Stimulated activated CD4-positive, alpha-beta T cell treated with anti-CD3 and anti-CD28 coated beads, Interleukin-15, amount 100 ng/mL, for 1 hour (primary cell): ENCODE measurements at places on chromosomes 12 and 14.

DNA sequence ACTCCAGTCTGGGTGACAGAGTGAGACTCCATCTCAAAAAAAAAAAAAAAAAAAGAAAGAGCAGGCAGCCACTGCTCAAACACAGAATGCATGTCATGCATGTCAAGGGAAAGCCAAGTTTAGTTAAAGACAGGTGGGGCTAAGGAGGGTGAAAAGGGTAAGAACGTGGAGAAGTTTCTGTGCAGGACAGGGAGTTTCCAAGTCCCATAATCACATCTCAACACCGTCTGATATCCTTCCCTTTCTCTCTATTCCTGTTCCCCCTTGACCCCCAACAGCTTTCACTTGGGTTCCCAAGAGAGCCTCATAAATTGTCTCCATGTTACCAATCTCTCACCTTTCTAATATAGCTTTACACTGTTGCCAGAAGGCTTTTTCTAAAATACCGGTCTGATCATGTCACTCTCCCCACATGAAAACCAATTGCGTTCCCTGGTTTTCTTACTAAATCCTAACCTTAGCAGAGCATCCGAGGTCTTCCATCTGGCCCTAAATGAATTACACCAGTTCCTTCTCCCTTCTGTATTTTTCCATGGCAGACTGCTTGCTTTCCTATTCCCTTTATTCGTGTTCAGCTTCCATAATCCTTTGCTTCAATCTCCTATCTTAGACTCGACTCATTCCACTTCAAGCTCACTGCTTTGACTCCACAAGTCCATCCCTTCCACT is 37.0 kb downstream of the LIMA1 start:
- no peak for DNase-seq

DNA sequence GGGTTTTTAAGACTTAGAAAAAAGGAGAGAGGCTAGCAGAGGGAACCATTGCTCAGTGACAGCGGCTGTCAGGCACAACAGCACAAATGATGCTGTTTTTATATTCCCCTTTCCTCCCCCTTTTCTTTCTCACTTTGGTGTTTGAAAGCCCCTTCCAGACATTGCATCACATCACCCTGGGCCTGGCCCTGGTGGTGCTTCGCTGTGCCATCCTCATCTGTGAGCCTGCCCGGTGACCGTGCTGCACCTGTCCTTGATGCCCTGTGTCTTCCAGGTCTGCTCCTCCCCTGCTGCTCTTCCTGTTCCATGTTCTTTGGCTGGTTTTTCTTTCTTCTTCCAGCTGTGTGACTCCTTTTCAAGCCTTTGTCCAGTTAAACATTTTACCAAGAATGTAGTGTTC is 24.8 kb downstream of the KLC1 start:
- DNase-seq: no peak

DNA sequence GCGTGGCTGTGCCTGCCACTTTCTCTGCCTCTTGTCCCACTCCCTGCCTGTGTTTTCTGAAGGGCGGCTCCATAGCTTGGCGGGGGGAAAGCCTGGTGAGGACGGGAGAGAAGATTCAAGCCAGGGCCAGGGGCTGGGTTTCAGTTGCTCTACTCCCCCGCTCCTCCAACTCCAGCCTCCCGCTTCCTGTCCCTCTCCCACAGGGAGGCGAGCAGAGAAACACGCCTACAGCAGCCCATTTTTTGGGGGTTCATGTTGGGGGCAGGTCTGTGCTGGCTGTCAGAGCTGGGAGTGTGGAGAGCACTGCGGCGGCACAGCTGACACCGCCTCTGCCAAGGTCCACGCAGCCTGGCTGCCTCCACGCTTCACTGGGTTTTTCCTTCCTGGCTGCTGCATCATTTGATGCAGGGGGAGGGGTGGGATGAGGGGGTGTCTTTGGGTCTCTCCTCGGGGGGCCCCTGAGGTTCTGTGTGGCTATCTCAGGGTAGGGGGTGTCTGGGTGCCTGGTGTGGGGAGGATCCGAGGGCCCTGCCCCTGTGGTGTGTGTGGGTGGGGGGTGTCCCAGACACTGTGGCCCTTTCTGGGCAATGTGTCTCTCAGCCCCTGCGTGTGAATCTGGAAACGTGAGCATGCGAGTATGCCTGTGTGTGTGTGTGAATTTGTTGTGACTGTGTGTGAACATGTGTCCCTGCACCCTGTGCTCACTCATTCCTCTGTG is 10.7 kb upstream of the KRT80 start:
- DNase-seq: no peak

DNA sequence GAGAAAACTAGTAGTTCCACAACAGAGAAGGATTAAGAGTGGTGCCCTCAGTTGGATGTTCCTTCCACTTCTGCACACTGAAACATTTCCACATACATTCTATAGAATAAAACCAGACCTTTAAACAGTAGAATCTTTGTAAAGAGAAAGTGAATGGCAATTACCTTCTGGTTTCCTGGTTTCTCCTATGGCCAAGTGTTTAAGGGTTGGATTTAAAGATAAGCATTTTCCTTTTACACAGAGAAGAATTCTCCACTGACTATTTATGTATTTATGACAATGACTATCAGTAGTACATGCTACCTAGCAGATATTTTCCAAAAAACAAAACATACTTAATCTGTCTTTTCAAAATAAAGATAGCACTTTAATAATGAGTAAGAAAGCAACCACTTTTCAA is 3.2 kb downstream of the ATG2B start:
- no peak for DNase-seq

DNA sequence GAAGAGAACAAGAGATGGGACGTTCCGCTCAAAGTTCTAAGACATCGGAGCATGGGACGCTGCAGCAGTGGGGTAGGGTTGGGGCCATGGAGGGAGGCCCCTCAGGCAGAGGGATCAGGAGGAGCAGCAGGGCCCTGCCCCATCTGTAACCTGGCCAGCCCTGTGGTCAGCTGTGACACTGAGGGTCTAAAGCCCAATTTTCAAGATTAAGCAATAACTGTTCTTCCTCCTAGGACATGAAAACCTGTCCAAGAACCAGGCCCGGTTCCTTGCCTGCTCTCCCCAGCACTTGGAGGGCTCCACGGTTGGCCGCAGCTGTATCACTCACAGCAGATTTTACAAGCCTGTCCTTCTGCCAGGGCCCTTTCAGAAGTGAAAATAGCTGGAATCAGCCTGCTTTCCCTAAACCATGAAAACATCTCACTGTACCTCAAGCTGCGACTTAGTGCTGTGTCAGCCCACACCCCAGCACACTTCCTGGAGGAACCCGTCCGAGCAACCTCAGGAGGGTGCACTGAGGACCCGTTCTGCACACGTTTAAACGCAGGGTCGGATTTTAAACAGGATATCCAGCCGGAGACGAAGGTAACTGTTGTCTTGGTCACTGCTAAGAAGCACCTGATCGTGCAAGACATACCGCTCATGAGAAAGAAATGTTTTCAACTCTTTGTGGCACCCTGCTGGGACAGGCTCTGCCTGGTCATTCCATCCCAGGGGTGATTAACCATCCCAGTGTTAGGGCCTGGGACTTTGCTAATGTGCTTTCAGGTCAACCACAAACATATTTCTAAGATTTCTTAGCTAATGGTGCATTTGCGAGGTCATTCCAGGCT is 201.9 kb upstream of the DIO3 start:
- no peak for DNase-seq

DNA sequence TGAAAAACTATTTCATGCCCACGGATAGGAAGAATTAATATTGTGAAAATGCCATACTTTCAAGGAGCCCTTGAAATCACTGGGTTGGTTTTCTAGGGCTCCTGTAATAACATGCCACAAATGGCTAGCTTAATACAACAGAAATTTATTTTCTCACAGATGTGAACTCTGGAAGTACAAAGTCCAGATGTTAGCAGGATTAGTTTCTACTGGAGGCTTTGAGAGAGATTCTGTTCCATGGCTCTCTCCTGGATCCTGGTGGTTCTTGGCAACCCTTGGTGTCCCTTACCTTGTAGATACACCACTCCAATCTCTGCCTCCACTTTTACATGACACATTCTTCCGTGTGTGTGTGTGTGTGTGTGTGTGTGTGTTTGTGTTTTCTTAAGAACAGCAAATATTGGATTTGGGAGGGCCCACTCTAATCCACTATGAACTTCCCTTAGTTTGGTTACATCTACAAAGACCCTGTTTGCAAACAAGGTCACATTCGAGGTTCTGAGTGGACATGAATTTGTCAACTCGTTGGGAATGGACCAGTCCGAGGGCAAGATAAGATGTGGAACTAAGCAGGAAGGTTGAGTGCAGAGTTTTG is 381.1 kb downstream of the IPO8 start:
- DNase-seq: no peak

DNA sequence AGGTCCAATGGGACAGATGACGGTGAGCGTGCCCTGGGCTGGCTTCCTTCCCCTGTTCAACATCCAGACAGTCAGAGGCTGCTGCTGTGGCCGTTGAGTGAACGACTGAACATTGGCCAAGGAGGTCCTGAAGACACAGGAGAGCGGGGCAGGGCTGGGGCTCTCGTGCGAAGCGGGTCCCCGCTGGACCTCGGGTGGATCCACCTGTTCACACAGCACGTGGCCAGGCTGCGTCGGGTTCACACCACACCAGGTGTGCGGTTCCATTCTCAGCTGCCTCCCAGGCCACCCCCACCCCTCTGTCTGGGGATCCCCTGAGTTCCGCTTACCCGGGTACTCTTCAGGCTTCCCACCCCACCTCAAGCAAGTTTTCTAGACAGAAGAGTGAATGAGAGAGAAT is 199.1 kb upstream of the PRMT8 start:
- DNase-seq: no peak
